ENCODE measurements at places on chromosomes 12 and 14.

DNA sequence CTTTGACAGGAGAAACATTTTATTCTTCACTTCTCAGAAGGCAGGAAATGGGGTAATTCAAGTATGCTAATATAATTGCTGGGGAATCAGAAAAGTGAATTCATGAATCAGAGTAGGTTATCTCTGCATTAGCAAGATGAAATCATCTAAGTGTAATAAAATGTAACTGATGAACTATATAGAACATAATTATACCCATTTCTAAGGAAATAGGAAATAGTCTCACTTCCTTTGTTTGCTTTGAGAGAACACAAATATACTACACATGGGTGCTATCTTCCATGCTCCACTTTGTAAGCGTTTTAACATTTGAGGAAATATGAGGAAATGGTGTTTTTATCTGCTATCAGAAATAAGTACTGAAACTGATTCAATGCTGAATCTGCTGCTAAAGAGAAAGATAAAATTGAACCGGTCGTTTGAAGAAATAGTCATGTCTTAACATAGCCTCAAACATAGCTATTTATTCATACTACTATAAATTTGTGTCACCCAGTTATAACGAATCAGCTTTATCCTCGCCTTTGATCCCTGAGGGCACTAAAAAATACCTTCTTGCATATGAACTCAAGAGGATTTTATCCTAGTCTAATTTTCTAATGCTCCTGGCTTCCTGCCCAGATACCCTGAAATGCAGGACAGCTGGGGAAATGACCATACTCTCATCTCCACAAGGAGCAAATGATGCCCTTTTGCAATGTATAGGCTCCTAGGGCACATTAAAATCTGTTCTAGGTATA, 696.0 kb downstream of the C12orf50 start:
- DNase-seq = no peak

GRCh38 chr14:97748616-97749015, 951.4 kb downstream of the VRK1 start:
- DNase-seq = no peak

- DNase-seq = no peak
Observed at GRCh38 chr12:70048521-70049250, 194.5 kb upstream of the CNOT2 start.

DNA sequence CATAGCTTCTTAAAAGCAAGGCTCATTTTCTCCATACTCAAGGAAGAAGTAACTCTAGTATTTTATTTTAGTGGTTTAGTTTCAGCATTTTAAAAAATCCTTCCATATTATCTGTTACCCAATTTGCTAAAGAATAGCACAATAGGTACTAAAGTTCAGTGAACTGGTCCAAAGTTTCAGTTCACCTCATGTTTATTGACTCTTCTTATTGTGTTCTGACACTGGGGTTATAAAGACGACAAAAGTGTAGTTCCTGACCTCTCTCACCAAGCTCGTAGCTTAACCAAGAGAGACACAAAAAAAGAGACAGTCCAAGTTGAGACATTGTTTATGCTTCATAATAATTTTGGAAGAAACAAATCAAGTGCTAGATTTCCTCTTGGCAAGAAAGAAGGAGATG, 40.8 kb upstream of the SLC38A2 start:
- DNase-seq = no peak

DNA sequence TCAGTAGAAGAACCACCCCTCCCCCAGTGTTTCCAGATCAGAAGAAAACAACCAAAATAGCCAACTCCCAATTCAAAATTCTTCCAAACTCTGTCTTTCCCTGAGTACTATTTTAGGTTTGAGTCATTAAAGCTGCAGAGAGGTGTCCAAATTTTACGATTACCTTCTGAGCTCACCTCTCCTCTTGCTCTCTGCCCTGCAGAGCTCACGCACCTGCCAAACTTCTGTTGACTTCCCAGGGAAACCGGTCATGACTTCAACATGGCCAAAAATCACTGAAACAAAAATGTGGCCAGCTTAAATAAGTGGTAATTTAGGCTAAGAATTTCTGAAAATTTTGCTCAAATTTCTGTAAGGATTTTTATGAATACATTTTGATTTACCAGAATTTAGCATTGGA, 70.9 kb upstream of the OTX2 start:
- DNase-seq = no peak

DNA sequence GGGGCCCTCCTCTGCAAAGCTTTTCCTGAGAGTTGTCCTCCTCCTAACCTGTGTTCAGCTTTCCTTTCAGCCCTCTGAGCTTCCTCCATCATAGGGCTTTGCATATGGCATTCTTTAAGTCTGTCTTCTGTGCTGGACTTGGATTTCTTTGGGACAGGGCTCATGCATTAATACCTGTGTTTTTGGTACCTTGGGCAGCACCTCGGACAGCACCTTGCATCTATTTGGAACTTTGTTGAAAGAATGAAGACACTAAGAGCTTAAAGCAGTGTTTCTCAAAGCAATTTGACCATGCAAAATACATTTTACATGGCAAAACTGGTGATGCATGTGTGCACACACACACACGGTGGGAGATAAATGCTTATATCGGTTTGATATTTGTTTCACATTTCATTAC, 115.0 kb upstream of the SRRM4 start:
- no peak for DNase-seq

- no peak for DNase-seq
Observed at GRCh38 chr12:106982229-106982628, 4.7 kb downstream of the MTERF2 start.

DNA sequence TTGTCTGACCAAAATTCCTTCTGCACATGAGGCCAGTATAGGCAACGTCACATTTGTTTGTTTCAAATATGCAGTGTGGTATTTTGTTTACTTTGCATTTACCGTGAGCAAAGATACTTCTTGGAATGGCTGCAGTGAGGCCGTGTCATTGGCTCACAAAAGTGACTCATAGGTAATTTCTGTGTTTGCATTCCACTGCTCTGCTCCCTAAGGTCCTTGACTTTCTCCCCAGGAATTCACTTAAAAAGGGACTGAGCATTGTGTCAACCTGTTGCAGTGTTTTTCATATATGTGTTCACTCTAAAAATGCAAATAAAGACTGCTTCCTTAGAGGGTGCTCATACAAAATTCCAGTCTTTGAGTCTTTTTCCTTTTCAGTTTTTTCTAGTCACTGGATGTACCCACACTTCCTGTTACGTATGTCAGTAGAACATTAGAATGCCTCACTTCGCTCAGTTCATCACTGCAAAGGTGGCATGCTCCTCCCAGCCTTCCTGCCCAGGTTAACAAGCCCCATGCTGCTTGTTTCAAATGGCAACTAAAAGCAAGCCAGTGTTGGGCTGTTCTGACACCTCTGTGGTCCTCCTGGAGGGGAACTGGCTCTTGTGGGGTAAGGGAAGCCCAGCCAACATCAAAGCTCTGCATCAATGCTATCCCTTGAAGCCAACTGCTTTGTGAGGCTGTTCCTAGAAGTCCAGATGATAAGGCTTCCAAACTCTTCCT, 9.1 kb downstream of the C12orf76 start:
- no peak for DNase-seq

- DNase-seq = no peak
Observed at GRCh38 chr12:12927211-12928079, 24.5 kb downstream of the GPRC5D start.

GRCh38 chr14:34135492-34135891, 184.6 kb upstream of the EGLN3 start:
- DNase-seq = no peak

GRCh38 chr12:24814379-24815113, 134.4 kb downstream of the BCAT1 start:
- no peak for DNase-seq

- no peak for DNase-seq
Observed at GRCh38 chr14:71483154-71483553, 449.1 kb upstream of the RGS6 start.

- DNase-seq = no peak
Observed at GRCh38 chr12:130460611-130461446, 123.1 kb downstream of the PIWIL1 start.

- DNase-seq = no peak
Observed at GRCh38 chr12:46773586-46774321, 52.0 kb downstream of the SLC38A4 start.

DNA sequence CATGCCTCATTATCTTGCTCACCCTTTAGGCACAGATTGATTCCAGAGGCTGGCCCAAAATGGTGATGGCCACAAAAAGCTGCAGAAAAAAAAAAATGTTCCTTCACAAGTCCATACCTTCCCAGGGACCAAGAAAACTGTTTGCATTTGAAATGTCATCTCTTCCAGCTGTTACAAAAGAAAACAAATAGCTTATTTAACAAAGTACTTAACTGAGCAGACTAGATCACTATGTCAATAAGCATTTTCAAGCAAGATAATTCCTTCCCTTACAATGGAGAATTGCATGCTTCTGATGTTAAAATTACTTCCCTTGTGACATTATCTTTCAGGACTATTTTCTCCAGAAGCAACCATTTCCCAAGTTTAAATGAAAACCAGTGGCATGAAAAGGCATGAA, 377.9 kb upstream of the KITLG start:
- no peak for DNase-seq

DNA sequence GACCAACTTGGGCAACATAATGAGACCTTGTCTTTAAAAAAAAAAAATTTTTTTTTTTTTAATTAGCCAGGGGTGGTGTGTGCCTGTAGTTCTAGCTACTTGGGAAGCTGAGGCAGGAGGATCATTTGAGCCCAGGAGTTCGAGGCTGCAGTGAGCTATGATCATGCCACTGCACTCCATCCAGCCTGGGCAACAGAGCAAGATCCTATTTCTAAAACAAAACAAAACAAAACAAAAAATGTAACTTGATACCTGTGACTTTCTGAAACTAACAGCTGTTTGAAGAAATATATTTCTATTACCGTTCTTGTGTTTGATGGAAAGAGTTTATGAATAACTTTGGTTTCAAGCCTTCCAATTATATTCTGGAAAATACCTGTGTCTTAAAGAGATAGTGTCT, 1.7 kb upstream of the ACACB start:
- no peak for DNase-seq

DNA sequence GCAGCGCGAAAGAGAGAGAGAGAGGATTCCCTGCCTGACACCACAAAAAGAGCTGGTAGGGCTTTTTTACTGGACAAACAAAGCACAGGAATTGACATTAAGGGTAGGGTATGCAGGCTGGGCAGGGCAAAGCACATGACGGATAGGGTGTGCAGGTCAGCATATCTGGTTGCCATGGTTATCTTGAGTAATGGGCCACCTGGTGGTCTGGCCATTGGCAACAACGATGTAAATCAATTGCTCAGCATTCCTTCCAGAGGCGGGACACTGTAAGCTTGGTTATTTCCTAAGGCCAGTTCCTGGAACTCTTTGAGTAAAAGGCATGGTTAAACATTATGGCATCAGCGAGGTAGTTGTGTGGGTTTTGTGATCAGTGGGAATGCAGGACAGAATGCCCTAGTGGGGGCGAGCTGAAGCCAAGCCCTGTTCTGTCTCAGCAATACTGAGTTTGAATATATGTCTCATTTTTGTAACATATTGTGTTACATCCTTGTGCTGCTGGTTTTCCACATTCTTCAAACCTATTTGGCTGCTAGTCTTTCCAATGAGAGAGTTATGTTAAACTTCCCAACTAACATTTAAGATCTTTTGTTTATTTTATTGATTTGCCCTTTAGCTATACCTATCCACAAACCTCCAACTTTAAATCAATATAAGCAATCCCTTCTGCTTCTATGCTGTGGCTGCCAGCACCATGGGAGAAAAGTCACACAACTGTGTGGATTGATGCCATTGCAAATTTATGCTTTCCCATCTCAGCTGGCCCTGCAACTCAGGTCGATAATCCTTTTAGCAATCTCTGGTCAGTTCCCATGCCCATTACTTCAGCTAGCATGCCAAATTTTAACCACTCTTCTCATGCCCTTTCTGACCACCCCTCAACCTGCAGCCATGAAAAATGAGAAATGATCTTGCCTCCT, 396.7 kb upstream of the PDE3A start:
- no peak for DNase-seq

GRCh38 chr12:109988903-109989302, 7.3 kb downstream of the GIT2 start:
- no peak for DNase-seq

- DNase-seq = no peak
Observed at GRCh38 chr12:119598159-119598558, 4.6 kb downstream of the TMEM233 start.

- DNase-seq = peak; percentile 34
Observed at GRCh38 chr14:105059035-105059924, 6.0 kb downstream of the GPR132 start.

DNA sequence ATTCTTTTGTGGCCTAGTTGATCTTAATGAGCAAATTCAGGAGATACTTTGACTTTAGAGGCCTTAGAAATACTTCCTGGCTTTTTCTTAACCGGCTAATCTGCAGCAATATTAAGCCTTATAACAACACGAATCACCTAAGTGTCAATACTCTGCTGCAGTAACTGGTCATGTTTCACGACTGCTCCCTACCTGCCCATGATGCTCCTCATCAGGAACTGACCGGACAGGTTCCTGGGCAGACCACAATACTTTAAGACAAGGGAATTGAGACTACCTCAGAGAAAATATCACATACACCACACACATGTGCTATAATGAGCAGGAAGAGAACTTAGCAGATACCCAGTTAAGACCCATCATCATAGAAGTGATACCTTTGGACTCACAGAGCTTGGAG, 211.9 kb upstream of the BMP4 start:
- DNase-seq = no peak

Measured in stimulated activated CD8-positive, alpha-beta memory T cell treated with anti-CD3 and anti-CD28 coated beads, Interleukin-15, amount 100 ng/mL, for 4 hours (primary cell).